ENCODE measurements at places on chromosomes 7 and 10. TPM values are rescaled to one million over a fixed set of nuclear protein-coding genes. Genes with fewer than 3 reads are reported as not detected.
A peak's percentile ranks its signal among the peaks of the same experiment; 100 is the strongest.

GRCh38 chr7:95577137-95577536 is 19.2 kb downstream of the PDK4 start:
- no peaks in the 10 kb centered on the region for H3K4me1 ChIP-seq
- H3K4me3 ChIP-seq, result no peak overlapping the region
- H3K27ac ChIP-seq, result no peak overlapping the region
- peaks cover 4% of the 10 kb centered on the region for H3K27me3 ChIP-seq
- H3K36me3 ChIP-seq, result no peaks in the 10 kb centered on the region
- no peak for DNase-seq

DNA sequence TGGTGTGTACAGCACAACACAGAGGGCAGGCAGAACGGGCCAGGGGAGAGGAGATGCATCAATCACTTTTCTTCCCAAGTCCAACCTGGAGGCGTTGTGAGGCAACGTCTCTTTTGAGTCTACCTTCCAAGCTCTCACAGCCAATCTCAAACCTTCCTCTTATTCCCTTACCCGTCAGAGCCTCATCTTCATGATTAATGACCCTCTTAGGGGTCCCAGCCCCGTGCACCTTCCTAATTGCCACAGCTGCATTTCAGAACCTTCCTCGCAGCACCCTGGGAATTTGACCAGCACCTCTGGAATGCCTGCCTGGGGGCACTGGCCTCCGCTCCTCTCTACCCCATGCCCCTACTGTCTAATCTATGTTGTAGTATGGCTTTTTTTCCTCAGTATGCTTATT is 169.3 kb upstream of the PRR15 start:
- no peaks in the 10 kb centered on the region for H3K36me3 ChIP-seq
- no peak overlapping the region for H3K4me3 ChIP-seq
- no peaks in the 10 kb centered on the region for H3K27me3 ChIP-seq
- no peaks in the 10 kb centered on the region for H3K4me1 ChIP-seq

DNA sequence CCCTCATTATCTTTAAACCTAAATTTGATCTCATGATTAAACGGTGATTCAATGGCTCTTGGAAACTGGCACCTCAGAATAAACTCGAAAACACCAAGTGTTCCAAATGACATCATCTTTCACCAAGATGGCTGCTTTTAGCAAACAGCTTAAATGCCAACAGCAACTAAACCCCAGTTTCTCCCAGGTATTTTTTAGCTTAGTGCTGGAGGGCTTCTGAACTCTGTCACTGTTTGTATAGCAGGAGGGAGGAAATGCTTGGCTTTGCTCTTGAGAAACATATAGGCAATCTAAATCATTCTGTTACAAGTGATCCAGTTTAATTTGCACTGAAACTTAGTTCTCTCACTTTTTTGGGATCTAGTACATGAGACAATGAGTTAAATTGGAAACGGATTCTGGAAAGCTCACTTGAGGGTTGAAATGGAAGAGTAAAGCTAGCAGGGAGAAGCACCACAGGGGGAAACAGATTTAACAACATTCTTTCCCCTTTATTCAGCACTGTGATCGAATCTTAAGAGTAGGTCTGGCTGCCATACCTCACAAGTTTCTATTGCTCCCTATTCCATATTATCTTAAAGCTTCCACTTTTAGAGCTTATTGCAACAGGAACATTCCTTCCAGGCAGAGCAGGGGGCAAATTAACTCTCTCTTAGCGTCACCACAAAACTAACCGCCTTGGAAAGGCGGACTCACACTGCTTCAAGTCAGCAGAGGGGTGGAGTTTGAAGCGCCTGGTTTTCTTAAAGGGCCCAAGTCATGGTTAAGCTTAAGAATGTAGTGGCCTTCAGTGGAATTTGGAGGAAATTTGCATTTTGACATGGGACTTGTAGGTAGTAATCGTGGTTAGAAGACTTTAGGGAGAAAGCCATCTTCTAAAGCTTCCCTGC is 1.8 kb upstream of the CCDC6 start:
- DNase-seq, result peak; percentile 74
- H3K27me3 ChIP-seq, result no peaks in the 10 kb centered on the region
- H3K4me1 ChIP-seq, result peaks cover 51% of the 10 kb centered on the region
- H3K27ac ChIP-seq, result peak overlapping the region; percentile 99
- peaks cover 19% of the 10 kb centered on the region for H3K36me3 ChIP-seq

DNA sequence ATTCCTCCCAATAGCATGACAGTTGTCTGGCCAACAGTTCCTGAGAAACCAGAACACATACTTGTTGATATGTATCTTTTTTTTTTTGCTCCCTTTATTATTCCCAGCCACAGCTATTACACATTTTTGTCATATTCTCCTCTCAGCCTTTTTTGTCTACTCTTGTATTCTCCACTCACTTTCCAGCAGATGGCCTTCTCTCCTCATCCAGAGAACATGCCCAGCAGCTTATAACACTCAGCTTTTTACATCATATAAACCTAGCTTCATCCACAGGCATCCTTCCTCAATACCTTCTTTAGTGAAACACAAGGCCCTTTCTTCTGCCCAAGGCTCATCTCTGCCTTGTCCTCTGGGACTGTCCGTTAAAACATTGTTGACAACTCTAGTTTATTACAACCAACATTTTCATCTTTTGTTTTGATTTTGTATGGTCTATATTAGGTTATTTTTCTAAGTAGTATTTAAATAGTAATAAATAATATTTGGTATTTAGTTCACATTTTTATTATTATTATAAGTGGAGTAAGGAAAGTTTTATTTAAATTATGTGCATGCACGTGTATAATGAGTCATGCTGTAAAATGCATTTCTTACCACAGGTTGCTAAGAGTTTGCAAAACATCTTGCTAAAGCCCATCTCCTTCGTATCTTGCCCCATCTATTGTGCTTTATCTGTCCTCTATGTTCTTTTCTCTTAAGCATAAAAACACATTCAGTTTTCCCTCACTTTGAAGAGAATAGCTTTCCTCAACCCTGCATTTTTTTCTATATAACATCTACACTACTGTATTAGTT is 101.5 kb downstream of the ORC5 start:
- H3K36me3 ChIP-seq, result no peaks in the 10 kb centered on the region
- no peak for DNase-seq
- H3K27me3 ChIP-seq, result peaks cover 9% of the 10 kb centered on the region
- H3K4me3 ChIP-seq, result no peak overlapping the region
- no peak overlapping the region for H3K27ac ChIP-seq
- H3K4me1 ChIP-seq, result no peaks in the 10 kb centered on the region

GRCh38 chr10:90675621-90676020 is 182.2 kb downstream of the HTR7 start:
- peaks cover 3% of the 10 kb centered on the region for H3K27me3 ChIP-seq
- no peaks in the 10 kb centered on the region for H3K36me3 ChIP-seq
- no peak overlapping the region for H3K4me3 ChIP-seq
- no peak for DNase-seq
- H3K4me1 ChIP-seq, result no peaks in the 10 kb centered on the region

GRCh38 chr7:20952916-20953315 is 166.2 kb upstream of the SP8 start:
- H3K27ac ChIP-seq, result no peak overlapping the region
- no peak overlapping the region for H3K4me3 ChIP-seq
- peaks cover 3% of the 10 kb centered on the region for H3K27me3 ChIP-seq
- H3K36me3 ChIP-seq, result no peaks in the 10 kb centered on the region
- DNase-seq, result no peak

The ASB13 gene
- 9.8 TPM for total RNA-seq

The ZP3 gene
- 7.9 TPM for total RNA-seq
